ENCODE measurements at places on chromosomes 3 and 15.

GRCh38 chr15:74369084-74369745 lies 1.8 kb upstream of the CYP11A1 start:
- DNase-seq = no peak

DNA sequence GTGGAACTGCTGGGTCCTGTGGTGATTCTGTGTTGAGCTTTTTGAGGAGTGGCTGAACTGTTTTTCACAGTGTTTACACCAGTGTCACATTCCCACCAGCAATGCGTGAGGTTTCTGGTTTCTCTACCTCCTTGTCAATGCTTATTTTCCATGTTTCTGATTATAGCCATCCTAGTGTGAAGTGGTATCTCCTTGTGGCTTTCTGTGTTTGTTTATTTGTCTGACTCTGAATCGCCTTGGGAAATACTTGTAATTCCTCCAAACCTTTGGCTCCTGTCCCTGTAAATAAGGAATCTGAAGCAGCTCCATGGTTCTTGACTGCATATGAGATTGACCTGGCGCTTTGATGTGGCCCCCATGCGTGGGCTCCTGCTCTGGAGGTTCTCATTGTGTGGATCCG lies 20.6 kb downstream of the FAN1 start:
- no peak for DNase-seq

DNA sequence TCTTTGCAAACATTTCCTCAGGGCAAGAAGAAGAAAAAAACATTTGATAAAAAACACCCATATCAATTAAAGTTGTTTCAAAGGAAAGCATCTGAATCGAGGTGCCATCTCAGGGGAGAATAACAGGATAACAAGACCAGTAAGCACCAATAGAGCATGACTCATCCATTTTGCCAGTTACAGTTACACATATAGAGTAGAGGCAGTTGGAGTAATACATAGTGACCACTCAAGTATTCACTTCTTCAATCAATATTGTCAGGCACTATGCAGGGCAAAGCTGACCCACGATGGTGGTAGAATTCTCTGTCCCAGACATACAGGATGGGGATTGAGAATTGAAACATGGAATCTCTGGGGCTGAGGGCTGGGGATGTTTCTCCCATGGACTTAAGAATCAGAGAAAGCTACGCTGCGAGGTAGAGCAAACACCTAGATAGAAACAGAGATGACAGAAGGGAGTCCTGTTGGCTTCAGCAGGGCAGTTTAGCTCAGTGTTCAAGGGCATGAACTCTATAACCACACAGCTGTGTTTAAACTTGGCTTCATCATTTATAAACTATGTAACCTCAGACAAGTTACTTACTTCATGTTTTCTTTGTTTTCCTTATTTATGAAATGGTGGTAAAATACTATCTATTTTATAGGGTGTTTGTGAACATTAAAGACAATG lies 186.4 kb upstream of the NANOGP8 start:
- no peak for DNase-seq

DNA sequence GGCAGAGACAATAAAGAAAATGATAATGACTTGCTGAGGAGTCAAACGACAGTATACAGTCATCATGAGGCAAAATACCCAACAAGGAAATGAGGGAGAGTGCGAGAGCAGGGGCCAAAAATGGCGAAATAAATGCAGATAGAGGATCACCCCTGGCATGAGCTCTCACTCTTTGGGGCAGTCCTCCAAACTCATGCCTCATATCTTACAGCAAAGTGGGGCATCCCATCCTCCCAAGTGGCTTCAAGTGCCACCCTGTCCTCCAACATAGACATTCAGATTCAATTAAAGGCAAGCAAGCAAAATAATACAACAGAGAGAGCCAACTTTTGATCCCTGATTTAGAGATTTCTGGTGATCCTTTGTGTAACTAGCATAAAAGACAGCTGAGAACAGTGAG lies 278.4 kb downstream of the GBE1 start:
- DNase-seq = no peak

DNA sequence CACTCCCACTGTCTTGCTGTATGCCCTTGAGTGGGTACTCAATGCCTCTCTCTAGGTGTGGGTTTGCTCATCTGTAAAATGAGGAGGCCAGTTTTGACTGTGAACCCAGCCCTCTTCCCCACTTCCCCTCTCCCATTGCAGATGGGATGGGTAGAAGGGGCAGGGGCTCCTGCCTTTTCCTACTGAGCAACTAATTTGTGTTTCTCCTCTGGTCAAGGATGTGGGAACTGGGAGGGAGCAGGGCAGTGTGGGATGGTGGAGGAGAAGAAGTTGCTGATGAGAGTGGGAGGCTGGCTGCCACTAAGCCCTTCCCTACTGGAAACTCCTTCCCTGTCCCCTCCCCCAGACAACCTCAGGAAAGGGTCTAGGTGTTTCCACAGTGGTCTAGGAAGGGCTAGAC lies 20.1 kb upstream of the ANKDD1A start:
- no peak for DNase-seq

DNA sequence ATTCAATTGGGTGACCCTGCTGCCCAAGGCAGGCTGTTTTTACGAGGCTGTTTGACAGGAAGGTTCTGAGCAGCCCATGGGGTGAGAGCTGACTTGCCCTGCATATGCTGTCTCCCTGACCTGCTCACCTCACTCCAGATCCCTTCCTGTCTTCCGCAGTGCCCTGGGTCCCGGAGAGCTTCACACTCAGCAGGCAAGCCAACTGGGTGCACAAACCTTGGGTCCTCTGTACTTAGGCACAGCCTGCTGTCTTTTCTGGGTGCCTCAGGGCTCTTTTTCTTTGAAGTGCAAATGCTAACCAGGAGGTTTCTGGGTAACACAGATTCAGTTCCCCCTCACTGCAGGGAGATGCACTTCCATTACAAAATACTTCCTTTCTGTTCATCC lies 32.8 kb downstream of the ZXDC start:
- no peak for DNase-seq

- DNase-seq = no peak
Observed at GRCh38 chr3:132378846-132379245, 38.5 kb upstream of the DNAJC13 start.

DNA sequence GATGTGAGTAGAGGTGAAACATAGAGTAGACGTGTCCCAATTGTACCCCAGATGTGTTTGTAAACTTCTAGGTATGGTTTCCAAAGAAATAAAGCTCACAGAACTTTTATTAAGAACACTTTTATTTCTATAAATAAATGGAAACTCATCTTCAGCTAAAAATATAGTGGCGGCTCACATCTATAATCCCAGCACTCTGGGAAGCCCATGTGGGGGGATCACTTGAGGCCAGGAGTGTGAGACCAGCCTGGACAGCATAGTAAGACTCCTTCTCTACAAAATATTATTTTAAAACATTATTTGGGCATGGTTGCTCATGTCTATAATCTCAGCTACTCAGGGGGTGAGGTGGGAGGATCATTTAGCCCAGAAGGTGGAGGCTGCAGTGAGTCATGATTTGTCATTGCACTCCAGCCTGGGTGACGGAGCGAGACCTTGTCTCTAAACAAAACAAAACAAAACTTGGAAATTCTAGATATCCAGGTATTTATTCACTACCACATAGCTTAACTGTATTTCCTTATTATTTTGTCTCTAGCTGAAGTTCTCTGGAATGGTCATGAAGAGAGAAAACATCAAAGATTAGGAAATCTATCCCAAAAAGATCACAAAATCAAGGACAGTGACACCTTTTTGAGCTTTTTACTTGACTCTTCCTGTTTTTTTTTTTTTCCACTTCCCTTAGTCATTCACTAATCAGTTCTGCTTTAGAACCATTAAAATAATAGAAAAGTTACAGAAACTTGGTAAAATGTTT lies 258.1 kb downstream of the TIGIT start:
- DNase-seq = no peak

- no peak for DNase-seq
Observed at GRCh38 chr3:46669191-46669999, 24.1 kb downstream of the ALS2CL start.

DNA sequence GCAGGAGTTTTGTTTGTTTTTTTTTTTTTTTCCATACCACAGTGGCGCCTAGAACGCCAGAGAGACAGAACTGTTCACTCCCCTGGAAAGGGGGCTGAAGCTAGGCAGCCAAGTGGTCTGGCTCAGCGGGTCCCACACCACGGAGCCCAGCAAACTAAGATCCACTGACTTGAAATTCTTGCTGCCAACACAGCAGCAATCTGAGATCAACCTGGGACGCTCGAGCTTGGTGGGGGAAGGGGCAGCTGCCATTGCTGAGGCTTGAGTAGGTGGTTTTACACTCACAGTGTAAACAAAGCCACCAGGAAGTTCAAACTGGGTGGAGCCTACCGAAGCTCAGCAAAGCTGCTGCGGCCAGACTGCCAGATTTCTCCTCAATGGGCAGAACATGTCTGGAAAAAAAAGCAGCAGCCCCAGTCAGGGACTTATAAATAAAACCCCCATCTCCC lies 29.8 kb downstream of the SPICE1 start:
- no peak for DNase-seq

- no peak for DNase-seq
Observed at GRCh38 chr3:58494107-58494506, 2.2 kb downstream of the KCTD6 start.

- no peak for DNase-seq
Observed at GRCh38 chr3:68089572-68090011, 435.2 kb upstream of the SUCLG2 start.

- no peak for DNase-seq
Observed at GRCh38 chr15:59833366-59833765, 144.2 kb upstream of the BNIP2 start.

GRCh38 chr3:61146010-61146890 lies 105.0 kb downstream of the FHIT start:
- no peak for DNase-seq

- DNase-seq = peak; percentile 24
Observed at GRCh38 chr15:79090487-79091203, at the start of gene RASGRF1. TSS of gene RASGRF1 (minus strand) at chr15:79090780. CDS start at chr15:79090498, 282 bp downstream.

GRCh38 chr3:186920796-186921195 lies 9.5 kb upstream of the ST6GAL1 start:
- DNase-seq = no peak

- no peak for DNase-seq
Observed at GRCh38 chr3:66403323-66403990, 97.4 kb downstream of the LRIG1 start.

- no peak for DNase-seq
Observed at GRCh38 chr3:134852132-134852531, 57.1 kb downstream of the EPHB1 start.

- DNase-seq = no peak
Observed at GRCh38 chr15:89820666-89821611, 6.3 kb upstream of the ANPEP start.

DNA sequence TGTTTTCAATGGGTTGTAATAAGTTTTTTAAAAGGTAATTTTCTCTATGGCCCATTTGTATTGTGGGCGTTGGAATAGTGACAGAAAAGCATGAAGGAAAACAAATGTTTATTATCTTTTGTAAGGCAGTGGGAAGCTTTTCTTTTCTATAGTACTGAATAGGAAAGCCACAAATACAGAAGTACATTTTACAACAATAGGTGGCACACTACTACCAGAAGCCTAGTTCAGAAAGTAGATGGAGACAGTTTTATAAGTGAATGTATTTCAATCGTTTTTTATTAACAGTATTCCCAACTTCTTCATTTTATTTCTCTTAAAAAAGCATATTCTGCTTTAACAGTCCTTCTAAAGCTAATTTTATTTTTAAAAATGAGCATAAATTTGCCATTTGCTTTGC lies 296.7 kb downstream of the PTPRG start:
- peak; percentile 28 for DNase-seq

GRCh38 chr3:111811811-111812210 lies 47.3 kb upstream of the PHLDB2 start:
- DNase-seq = no peak

- DNase-seq = no peak
Observed at GRCh38 chr3:138113326-138113725, 2.1 kb downstream of the DZIP1L start.

DNA sequence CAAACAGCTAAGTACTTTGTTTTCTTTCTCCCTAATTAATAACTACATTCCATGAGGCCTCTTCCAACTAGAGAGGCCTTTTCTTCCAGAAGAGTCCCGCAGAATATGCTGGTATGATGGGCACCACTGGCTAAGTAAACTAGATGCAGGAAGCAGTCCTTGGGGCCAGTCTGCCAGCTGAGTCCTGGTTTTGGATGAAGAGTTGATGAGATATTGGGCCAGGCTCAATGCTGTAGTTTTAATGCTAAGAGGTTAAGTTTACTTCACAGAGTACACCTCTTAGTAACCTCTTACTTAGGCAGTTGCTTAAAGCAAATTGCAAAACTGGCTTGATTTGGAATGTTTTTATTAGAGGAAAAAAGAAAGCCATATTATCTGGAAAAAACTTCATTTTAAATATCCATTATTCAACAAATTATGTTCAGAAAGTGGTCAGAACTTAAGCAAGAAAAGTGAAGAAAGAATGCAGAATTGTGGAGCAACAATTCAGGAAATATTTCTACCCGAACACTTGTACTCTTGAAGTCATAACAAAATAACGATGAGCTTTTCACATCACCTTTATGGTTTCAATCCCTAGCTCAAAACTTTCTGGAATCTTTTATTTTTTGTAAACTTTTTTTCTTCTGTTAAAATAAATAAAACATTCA lies 178.4 kb upstream of the CDIN1 start:
- no peak for DNase-seq

DNA sequence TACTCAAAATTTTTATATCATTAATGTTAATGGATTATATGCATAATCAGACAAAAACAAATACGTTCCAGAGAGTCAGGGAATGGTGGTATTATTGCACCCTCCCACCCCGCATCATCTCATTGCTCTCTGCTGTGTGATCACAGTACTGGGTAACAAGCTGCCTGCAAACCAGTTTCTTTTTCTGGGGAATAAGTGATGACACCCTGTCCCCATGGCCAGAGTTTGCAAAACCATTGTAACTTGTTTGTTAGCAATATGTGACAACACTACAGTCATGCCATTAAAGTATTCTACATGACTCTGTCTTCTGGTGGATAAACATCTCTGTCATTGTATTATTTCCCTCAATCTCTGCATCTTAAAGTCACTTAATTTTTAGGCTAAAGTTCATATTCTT lies 39.5 kb downstream of the ZBTB38 start:
- DNase-seq = no peak

- DNase-seq = no peak
Observed at GRCh38 chr3:81363816-81364215, 397.6 kb downstream of the GBE1 start.

GRCh38 chr15:55290528-55291057 lies 980 bp upstream of the RAB27A start:
- DNase-seq = peak; percentile 81

- no peak for DNase-seq
Observed at GRCh38 chr3:154794814-154795445, 285.2 kb upstream of the MME start.

GRCh38 chr3:157127268-157127667 lies 32.7 kb downstream of the CCNL1 start:
- no peak for DNase-seq

GRCh38 chr3:80771085-80771484 lies 990.4 kb downstream of the GBE1 start:
- no peak for DNase-seq

DNA sequence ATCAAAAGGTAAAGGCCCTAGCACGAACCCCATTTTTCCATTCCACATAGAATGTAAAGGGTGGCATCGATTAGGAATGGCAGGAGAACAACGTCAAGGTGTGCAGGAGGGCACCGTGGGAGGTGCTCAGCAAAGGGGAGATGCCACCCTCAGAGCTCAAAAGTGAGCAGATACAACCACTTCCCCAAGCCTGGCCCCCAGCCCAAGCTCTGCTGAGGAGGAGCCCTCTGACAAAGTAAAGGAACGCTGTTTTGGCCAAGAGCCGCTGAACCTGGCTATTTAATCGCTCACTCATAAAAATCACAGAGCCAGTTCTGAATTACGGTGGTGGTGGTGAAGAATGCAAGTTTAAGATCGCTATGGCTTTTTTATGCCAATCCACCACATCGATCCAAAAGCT lies 12.4 kb downstream of the GNB5 start:
- no peak for DNase-seq
